ENCODE measurements at places on chromosomes 6 and 20. TPM values are rescaled to one million over a fixed set of nuclear protein-coding genes. Genes with fewer than 3 reads are reported as not detected.

The LY6G6D gene
- total RNA-seq = not detected

The EYS gene
- not detected for total RNA-seq

The ECT2L gene
- not detected for total RNA-seq

The LBP gene
- 1.2 TPM for total RNA-seq

DNA sequence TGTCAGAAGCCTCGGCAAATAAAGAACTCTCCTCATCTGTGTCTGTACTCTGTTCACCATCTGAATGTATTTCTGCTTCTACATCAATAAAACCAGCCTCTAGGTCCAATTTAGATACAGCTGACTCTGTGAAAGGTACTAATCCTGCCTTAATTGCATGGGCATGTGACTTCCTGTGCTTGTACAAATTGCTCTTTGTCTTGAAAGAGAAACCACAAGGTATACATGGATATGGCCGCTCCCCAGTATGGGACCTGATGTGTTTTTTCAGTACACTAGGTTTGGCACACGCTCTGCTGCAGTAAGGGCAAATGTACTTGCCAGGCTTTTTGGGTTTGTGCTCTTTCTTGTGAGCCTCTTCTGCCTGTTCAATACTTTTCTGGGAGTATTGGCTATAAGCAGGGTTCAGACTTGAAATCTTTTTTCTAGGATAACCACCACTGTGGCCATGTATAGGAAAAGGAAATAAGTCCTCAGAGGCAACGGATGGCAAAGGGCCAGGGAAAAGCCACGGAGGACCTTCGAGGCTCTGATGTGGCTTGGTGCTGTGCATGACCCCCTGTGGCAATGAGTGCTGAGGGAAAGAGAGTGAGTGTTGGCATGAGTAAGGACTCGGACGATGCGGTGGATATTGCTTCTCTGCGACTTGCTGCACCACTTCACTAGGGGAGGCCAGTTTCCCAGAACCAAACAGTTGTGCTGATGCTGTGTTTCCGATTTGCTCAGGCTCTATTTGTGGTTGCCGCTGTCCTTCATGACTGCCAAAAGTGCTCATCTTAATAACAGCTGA, 170.9 kb downstream of the HIVEP2 start:
- DNase-seq = no peak

DNA sequence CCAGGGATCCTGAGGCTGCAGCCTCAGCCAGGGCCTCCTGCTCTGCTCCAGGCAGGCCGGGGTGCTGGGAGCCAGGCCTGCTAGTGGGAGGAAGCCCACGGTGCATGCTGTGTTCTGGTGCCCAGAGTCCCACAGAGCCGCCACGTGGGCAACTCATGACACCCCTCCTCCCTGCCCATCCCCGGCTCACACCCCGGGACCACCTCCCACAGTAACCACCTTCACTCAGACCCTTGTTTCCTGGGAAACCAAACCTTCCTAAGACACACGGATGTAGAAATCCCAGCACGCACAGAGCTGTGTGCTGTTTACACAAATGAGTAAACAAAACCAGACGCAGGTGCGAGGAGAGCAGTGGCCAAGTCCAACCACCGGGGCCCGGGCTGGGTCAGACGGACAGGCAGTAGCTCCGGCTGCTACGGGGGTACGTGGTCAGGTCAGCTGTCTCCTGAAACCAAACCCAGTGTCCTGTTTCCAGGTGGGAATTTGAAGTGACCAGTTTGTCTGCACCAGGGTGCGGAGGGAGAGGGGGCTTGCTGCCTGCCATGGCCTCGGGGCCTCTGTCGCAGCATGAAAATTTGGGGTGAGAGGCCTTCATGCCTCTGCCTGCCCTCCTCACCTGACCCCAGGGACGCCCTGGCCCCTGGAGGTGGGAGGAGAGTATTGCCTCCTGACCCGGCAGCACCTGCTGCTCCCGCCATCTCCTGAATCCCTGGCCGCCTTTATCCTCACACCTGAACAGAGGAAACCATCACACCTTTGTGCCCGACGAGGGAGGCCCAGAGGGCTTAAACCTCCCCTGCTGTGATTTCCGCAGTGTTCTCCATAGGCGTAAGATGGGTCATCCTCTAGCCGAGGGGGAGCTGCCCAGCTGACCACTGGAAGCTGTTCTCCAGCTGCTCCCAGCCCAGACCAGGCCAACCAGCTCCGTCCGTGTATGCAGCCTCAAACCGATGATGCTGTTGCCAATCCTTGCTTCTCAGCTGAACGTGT, 52.0 kb upstream of the SMOC2 start:
- no peak for DNase-seq

DNA sequence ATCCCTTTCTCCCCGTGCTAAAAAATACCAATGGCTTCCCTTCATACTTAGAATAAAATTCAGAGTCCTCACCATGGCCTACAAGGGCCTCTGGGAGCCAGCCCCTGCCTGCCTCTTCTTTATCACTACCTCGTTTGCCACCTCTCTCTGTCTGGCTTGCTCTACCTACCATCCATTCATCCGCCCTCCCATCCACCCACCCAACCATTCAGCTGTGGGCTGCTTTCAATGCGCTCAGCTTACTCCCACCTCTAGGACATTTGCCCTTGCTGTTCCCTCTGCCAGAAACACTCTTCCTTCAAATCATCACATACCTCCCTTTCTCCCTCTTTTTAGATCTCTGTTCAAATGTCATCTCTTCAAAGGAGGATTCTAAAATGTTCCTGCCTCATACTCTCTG, 44.4 kb downstream of the PACSIN1 start:
- no peak for DNase-seq

DNA sequence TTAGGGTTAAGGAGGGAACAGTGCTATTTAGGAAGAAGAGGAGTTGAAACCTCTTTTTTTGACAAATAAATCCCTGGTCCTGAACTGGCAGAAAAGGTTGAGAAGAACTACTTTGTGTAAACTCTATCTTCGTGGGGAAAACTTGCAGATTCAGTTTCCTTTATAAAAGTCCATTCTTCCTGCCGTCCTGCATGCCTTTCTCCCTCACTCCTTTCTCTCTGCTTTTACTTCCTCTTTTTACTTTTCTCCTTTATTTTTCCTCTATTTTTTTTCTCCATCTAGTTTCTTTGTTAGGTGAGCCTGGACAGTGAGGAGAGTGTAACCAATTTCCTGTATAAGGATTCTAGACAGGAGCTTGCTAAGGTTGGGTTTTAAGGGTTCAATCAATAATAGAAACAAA, 52.7 kb downstream of the TPBG start:
- no peak for DNase-seq

GRCh38 chr6:126539022-126539421, 199.1 kb downstream of the CENPW start:
- DNase-seq = no peak

All from endothelial cell (in vitro differentiated cells).